ENCODE measurements at places on chromosomes 16 and 17.

DNA sequence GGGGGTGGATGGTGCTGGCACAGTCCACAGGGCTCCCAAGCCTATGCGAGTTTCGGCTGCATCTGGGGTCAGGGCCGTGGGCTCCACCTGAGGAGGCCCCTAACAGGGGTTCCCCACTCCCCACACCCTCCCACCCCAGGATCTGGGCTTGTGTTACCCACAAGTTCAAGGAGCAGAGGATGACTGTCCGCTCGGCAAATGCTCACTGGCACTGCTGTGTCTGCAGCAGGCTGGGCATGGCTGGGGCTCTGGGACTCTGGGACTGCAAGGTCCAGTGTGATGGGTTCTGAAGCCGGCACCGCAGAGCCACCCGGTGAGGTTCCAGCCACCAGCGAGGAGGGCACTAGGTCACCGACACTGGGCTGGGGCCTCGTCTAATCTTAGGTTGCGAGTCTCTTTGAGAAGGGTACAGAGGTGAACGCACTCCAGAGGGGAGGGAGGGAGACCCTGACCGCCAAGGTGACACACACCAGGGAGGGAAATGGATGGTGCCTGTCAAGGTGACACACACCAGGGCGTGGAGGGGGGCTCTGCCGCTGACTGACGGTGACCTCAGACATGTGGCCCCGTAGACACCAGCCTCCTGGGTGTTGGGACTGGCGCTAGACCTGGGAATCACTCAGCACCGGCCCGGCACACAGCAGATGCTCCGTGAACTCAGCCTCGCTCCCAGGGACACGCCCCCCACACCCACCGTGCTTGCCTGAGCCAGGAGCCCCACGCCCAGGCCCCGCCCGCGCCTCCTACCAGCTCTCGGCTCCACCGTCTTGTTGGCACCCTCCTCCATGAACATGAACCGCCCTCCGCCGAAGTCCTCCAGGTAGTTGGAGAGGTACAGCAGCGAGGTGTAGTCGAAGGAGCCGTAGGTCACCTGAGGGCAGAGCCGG lies 20.5 kb upstream of the HEXD start:
- no peak for DNase-seq

GRCh38 chr16:11183035-11183812 lies 72.8 kb downstream of the SOCS1 start:
- no peak for DNase-seq

DNA sequence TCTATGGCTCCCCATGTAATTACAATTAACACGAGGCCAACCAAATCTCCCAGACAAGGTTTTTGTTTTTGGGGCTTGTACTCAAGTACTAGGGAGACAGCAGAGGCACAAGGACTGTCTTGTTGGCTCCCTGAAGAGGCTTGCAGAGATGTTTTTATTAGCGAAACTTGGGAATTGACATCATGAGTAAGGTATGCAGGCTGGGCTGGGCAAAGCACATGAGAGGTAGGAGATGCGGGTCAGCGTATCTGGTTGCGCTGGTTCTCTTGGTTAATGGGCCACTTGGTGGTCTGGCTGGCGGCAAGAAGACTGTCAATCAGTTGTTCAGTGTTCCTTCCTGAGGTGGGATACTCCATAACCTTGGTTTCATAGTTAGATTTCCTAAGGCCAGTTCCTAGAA lies 28.9 kb downstream of the LCMT1 start:
- DNase-seq, result no peak

DNA sequence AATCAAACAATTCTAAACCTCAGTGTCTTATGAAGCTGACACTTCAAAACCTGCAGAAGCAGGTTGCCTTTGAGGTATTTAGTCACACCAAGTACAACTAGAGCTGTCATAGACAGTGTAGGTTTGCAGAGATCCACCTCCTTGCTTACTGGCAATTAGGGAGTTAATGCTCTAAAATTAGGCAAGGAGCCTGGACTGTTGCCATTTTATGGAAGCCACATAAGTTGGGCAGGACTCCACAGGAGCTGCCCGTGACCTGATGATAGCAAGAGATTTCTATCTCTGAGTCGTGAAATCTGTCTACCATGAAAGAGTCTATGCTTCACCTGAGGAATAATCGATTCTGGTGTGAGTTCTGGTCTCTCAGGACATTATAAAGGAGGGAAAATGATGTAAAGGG lies 8.9 kb downstream of the EME1 start:
- DNase-seq, result no peak

DNA sequence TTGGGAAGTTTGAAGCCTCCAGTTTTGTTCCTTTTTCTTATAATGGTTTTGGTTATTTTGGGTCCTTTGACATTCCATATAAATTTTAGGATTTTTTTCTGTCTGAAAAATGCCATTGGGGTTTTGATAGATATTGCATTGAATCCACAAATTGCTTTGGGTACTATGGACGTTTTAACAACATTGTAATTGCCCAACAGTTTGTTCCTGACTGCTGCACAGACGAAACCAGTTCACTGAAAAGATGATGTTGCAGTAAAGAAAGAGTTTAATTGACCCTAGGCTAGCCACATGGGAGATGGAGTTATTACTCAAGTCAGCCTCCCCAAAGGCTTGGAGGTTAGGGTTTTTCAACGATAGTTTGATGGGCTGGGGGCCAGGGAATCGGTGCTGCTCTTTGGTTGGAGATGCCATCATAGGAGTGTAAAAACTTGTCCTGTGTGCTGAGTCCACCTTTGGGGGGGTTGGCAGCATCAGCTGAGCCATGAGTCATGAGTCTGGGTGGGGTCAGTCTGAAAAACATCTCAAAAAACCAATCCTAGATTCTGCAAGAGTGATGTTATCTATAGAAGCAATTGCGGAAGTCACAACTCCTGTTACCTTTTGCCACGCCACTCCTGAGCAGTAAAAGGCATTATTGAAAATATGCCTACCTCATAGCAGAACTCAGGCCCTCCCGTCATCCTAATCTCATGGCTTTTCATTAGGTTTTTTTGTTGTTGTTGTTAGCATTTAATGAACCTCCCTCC lies 2.7 kb upstream of the PRSS41 start:
- peak; percentile 37 for DNase-seq

GRCh38 chr17:36627101-36627500 lies 25.7 kb downstream of the MRM1 start:
- no peak for DNase-seq

- DNase-seq, result no peak
Measured at GRCh38 chr16:88281858-88282563, 100.7 kb upstream of the ZNF469 start.

DNA sequence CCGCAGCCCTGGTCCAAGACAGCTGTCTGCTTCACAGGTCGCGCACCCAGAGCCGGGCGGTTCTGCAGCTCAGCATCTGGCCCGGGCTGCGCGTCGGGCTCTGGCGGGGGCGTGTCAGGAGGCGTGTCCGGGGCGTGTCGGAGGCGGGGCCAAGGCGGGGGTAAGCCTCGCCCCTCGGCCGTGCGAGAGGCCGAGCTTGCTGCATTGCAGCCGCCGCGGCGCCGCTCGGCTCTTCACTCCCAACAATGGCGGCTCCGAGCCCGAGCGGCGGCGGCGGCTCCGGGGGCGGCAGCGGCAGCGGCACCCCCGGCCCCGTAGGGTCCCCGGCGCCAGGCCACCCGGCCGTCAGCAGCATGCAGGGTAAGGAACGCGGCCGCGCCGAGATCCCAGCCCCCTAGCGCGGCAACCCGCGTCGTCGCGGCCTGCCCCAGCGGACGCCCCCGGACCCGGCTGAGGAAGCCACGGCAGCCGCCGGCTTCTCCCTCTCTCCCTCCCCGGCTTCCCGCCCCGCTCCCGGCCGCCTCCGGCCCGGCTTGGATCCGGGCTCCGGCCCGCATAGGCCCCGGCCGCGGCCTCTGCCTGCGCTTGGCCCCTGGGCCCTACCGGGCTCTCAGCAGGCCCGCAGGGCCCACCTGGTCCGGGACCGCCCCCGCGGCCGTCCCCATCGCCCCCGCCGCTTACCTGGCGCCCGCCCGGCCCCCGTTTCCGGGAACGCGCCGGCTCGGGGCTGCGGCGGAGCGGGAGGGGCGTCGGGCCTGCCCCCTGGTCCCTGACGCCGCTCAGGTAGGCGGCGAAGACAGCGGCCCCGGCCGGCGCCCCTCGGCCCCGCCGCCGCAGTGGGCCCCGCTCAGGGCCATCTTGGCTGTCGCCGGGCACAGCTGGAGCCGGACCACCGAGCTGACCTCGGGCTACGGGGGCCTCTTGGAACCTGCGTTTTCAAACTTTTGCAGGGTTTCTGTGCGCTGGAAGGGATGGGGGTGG lies at the start of gene MAP2K4:
TSS of gene MAP2K4 (plus strand) at position 236 of the 981 bp plus-strand sequence. CDS start at position 246, 10 bp downstream.
- DNase-seq, result peak; percentile 78

- DNase-seq, result peak; percentile 97
Measured at GRCh38 chr17:32349854-32350665, at the start of gene ZNF207. Gene ZNF207, plus strand, starts transcription at chr17:32350157. Its CDS starts 129 bp downstream, at chr17:32350286.

DNA sequence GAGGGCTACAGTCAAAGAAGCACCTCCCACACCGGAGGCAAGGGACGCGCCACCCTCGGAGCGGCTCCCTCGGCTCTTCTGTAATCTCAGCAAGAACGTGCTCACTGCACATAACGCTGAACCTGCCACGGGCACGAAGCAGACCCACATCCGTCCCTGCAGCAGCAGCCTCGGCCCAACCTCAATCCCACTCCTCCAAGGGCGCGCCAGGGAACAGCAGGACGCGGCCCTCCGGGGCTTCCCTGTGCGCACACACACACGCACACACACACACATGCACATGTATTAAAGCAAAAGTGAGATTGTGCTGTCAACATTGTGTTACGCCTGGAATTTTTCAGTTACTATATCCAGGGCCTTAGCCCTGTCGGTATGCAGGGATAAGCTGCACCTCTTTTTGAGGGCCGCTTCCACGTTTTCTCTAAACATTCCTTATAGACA lies 54.0 kb downstream of the TBC1D16 start:
- no peak for DNase-seq

GRCh38 chr17:38711792-38712571 lies 6.9 kb downstream of the MLLT6 start:
- DNase-seq, result no peak

- peak; percentile 70 for DNase-seq
Measured at GRCh38 chr17:17354560-17355349, 51.6 kb downstream of the NT5M start.

GRCh38 chr17:77649717-77650211 lies 308.7 kb upstream of the TNRC6C start:
- DNase-seq, result peak; percentile 2

GRCh38 chr17:33838281-33838680 lies 416.8 kb upstream of the CCL2 start:
- DNase-seq, result no peak

- DNase-seq, result no peak
Measured at GRCh38 chr17:2841606-2842005, 45.4 kb downstream of the RAP1GAP2 start.

GRCh38 chr17:75364078-75364477 lies 41.4 kb downstream of the GRB2 start:
- DNase-seq, result peak; percentile 67

DNA sequence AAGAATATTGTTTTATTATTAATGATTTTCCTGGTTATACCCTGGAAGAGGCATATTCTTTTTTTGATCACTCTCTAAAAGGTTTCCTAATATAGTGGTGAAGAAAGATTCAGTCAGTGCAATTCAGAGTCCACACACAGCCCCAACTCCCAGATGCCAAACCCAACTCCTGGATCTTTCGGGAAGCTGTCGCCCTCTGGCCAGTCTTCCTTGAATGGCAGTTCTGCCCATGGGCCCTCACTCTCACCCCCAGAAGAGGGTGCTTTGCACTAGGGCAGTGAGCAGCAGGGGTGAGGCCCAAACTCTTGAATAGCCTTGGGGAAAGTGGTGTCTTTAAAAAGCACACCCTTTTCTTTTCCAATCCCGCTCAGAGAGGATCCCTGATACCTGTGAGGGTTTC lies 11.0 kb downstream of the KRT32 start:
- no peak for DNase-seq

DNA sequence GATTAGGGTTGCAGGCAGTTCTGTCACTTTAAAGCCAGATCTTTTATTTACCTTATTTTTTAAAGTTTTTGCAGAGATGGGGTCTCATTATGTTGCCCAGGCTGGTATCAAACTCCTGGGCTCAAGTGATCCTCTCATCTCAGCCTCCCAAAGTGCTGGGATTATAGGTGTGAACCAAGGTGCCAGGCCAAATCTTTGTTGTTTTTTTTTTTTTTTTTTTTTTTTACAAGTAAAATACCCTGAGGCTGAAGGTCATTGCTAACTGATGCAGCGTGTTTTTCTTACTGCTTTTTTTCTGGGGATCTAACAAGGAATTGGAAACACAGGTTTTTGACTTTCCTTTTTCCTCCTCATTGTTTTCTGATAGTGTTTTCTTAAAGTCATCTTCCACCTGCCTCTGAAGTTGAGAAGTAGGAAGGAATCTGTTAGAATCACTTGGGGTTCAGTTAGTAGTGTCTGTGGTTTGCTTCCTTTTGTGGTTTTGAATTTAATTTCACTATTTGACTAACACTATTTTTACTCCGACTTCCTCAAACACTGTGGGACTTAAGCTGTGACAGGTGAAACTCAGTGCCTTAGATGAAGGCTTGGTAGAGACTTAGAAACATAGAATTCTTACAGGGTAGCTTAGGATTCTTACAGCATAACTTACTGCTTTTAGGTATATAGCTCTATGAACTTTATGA lies 22.2 kb downstream of the CLTC start:
- DNase-seq, result no peak

GRCh38 chr16:83455716-83456115 lies 352.1 kb upstream of the HSBP1 start:
- no peak for DNase-seq

DNA sequence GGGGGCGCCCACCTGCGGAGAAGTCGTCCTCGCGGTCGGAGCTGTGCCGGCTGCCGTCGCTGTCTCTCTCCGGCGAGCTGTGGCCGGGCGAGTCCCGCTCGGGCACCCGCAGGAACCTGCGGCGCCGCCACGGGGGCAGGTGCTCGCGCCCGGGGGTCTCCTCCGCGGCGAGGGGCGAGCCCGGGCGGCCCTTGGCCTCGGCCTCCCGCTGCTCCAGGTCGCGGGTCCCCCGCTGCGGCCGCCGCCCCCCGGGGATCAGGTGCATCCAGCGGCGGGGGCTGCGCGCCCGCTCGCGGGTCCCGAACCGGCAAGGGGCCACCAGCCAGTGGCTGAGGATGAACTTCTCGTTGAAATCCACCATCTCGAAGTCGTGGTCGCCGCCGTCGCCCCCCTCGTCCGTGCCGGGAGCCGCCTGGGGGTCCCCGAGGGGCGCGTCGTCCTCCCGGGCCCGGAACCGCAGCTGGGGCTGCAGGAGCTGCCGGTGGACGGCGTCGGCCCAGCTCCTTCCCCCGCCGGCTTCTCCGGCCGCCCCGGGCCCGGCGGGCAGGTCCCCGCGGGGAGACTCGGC lies 41.4 kb upstream of the BHLHA9 start:
- no peak for DNase-seq

DNA sequence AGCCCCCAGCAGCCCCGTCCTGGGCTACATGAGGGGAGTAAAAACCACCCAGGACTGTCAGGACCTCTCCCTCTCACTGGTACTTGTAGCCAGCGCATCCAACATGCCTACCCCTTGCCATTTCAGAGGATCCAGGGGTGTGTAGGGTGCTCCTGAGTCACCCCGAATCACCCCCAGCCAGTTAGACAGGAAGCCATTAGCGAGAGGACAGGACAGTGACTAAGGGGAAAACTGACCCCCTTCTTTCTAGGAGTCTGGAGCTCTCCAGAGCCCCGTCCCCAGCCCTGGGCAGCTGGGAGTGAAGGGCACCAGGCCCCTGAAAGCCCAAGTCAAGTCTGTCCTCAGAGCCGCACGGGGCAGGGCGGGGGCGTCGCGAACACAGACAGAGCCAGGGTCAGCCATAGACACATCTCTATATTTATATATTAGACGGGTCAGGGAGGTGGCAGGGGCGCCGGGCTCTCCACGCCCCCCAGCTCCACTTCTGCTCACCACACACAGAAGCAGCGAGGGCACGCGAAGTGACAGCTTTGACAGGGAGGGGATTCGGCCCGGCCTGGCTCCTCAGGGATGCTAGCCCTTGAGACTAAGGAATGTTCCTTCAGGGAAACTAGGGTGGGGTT lies 485 bp upstream of the GDPD3 start:
- DNase-seq, result no peak

- DNase-seq, result no peak
Measured at GRCh38 chr17:1379930-1380313, 20.1 kb downstream of the YWHAE start.
